ENCODE measurements at places on chromosomes 16 and 17.

DNA sequence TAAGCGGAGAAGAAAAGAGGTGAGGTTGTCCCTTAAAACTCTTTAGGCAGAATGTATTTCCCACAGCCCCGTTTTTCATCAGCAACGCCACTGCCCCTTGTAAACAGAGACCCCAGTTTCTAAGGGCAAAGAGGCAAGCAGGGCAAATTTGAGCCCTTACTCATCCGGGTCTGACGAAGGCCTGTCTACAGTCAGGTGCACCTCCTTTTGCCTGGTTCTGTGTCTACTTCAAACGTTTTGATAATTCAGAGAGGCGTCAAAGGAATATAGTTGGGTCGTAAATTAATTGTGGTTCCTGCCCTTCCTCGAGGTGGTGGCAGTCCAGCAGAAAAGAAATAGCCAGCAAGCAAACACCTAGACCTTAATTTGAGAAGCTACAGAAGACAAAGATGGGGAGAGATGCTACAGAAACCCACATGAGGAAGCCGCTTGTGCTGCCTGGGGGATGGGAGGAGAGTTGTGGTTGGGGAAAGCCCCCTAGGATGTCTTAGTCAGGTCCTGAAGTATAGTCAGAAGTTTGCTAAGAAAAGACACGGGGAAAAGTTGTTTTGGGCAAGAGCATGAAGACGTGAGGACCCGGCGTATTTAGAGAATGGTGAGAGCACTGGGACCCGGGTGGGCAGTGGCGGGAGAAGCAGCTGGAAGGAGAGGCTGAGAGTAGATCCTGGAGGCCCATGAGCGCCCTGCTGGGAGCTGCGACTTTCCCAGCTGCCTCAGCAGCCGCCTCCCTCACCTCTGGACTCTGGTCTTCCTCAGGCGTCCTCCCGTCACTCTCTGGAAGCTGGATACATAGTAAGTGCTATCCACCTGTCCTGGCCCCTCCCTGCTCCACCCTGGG, 2.4 kb downstream of the FBRS start:
- no peak for DNase-seq

DNA sequence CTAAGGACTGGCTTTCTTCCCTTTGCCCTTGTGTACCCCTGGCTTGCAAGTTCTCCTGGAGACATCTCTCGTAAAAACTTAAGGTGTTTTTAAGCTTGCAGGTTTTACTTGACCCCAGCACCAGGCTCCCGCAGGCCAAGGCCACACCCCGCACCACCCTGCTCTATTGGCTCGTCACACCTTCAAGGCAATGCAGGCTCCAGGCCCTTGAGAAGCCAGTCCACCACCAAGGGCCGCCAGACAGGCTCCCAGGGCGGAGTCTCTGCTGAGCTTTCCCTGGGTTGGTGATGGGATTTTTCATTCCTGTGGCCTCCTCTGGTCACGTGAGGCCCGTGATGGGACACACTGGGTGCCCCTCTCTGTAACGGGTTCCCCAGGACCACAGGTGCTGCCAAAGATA, 9.9 kb downstream of the CSNK1D start:
- no peak for DNase-seq

DNA sequence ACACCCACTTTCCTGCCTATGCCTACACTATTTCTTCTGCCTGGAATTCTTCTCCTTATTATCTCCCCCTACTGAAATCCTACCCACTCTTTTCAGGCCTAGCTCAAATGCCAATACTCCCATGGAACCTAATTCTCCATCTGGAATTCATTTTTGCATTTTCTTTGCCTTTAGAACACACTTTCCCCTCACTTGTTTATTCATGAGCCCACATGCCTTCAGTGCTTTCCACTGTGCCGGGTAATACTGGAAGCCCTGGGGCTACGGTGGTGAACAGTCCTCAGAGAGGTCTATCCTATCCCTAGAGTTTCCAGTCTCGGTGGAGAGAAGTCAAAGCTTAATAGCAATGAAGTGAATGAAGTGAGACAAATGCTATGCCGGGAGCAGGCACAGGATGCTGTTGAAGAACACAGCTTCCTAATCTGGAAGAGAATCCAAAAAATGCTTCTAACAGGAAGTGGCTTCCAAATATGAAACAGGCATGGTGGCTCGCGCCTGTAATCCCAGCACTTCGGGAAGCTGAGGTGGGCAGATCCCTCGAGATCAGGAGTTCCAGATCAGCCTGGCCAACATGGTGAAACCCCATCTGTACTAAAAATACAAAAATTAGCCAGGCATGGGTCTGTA, 322.4 kb downstream of the GRIN2A start:
- DNase-seq, result no peak

- no peak for DNase-seq
These were observed 993 bp downstream of the MMP25 start for GRCh38 chr16:3047387-3047720.

GRCh38 chr17:61458421-61459141, 6.4 kb downstream of the TBX4 start:
- DNase-seq, result peak; percentile 4

- DNase-seq, result no peak
These were observed 927.6 kb upstream of the CDH8 start for GRCh38 chr16:62963846-62964245.

GRCh38 chr17:15377200-15377599, 35.8 kb upstream of the TEKT3 start:
- no peak for DNase-seq

DNA sequence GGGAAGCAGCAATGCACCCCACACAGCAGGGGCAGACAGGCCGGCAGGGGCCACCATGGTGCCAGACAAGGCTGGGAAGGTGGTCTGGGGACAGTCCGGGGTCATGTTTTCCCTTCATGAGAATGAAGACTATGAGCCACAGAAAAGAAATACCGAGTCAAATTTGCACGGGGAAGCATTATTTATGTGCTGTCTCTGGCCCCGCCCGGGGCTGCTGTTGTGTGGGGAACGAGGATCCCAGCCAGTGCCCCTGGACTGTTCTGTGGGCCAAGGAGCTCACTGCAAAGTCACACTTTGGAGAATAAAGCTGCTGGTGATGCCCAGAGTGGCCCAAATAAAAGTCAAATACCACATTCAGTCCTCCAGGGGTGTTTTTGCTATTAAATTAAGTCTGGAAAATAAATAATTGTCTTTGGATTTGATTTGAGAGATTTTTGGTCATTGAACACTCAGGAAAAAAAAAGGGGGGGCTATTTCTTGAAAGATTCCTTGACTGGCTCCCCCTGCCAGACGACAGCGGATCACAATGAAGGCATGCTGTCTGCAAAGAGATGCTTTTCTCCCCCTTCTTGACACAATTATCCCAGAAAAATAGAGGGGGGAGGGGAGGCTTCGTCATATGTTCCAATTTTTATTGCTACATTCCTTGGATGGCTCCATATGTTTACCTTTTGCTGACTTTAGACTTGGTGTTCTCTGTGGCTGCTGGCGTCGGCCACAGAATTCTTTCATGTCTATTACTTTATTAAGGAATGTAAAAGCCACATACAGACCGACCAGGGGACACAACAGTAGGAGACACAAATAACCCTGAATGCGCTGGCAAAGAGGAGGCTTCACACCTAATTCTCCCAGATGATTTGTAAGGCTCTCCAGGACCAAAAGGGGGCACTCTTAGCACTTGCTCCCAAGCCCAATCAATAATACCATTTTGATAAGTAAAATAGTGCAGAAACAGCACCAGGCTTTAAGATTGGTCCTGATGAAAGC, 27.1 kb upstream of the ANKFN1 start:
- peak; percentile 63 for DNase-seq

- DNase-seq, result no peak
These were observed 74.6 kb upstream of the ZNF750 start for GRCh38 chr17:82914375-82914774.

DNA sequence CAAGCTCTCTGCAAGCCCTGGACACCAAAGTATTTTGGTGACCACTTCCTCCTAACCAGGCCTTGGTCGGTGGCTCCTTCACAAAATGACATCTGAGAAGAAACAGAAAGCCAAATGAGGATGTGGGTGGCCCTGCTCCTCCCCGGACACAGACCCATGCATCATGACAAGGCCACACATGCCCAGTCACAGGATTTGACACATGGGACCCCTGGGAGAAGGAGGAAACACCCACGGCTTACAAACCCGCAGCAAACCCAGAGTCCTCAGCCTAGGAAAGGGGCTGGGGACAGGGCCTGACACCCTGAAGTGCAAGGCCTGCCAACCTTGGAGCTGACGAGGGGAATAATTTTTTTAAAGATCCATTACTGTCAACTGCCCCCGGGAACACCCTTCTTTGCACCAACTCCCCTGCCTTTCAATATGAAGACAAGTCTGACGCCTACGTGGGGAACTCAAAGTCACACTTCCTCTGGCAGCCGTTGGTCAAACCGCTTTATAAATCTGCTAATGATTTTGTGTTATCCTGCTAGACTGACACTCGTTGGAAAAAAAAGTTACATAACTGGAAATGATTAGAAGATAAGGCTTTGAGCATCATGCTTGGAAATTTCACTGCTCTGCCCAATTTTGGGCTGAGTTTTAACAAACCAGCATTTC, 41.3 kb downstream of the GAS7 start:
- DNase-seq, result no peak

DNA sequence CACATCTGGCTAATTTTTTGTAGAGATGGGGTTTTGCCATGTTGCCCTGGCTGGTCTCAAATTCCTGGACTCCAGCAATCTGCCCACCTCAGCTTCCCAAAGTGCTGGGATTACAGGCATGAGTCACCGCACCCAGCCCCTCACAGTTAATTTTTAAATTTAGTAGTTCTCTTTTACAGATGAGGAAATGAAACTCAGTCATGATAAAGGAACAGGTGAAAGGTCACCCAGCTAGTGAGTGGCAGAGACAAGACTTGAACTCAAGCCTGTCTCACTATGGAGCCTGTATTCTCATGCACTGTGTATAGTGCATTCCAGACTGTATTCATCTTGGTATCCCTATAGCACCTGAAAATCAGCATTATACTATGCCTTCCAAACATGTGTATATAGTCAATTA, 77.1 kb upstream of the WSB1 start:
- no peak for DNase-seq

DNA sequence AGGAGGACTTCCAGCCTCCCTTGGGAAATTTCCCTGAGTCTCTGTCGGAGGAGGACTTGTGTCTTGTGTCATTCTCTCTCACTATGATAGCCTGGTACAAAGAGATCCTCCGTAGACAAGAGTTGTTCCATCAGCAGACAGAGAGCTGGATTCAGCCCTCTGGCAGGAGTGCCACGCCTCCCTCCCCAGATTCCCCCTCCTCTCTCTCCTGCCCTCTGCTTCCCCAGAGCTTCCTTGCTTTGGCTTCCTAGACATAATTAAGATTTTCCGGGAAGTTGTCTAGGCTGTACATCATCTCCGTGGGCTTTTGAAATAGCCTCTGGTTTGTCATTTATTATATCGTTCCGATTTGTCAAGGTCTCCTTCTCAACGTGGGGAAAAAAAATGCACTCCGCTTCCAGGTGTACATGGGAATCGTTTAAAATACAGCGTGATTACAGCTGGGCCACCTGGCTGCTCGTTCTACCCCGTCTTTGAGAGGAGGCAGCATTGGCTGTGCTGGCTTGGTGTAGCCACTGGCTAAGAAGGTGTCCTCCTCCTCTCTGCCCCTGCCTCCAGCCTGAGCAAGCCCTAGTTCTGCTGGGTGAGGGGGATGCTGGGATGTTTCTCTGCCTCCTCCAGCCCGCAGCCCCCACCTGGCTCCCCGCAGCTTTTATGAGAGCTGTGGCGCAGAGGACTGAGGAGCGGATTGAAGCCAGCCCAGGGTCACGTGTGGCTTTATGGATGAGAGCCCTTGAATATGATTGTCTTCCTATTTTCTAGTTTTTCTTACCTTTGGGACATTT, 282.5 kb downstream of the SNX29 start:
- DNase-seq, result no peak

DNA sequence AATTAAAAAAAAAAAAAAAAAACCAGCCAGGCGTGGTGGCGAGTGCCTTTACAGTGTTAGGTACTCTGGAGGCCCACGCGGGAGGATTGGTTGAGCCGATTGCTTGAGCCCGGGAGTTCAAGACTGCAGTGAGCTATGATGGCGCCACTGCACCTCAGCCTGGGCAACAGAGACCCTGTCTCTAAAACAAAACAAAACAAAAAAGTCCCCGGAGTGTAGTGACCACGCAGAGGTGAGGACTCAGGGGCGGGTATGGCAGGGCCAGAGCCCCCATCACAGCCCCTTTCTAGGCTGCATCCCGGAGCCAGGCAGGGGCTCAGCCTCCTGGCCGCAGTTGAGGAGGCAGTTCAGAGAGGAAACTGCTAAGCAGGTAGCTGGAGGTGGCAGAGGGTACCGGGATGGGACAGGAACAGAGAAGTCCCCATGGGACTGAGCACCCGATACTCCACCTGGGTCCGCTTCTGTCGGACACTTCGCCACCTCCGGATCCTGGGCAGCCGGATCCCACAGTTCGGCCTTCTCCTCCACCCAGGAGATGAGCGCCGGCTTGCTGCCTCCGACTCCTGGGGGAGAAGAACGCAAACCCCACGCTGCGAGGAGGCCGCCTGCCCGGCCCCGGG, 800 bp downstream of the ZNF747 start:
- DNase-seq, result no peak

GRCh38 chr17:49522357-49522890, 27.3 kb downstream of the NGFR start:
- DNase-seq, result no peak

GRCh38 chr17:41496803-41497484, 7.2 kb upstream of the KRT36 start:
- peak; percentile 79 for DNase-seq

- no peak for DNase-seq
These were observed 36.0 kb downstream of the CLUAP1 start for GRCh38 chr16:3536851-3537250.

- DNase-seq, result no peak
These were observed 240.5 kb downstream of the SEC14L1 start for GRCh38 chr17:77381185-77381700.

- DNase-seq, result no peak
These were observed 3.3 kb upstream of the SBK1 start for GRCh38 chr16:28289048-28289447.

DNA sequence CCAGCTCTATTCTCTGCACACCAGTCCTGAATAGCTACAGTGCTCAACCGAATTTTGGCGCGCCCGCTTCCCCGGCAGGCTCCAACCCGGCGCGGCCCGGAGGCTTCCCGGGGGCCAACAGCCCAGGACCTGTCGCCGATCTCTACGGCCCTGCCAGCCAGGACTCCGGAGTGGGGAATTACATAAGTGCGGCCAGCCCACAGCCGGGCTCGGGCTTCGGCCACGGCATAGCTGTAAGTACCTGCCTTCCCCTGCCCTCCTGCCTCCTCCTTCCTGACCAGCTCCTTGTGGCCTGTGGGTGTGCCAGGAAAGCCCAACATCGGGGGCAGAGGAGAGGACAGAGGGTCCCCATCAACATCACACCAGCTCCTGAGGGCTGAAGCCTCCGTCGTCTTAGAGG, 70.2 kb downstream of the CCDC182 start:
- peak; percentile 9 for DNase-seq
